Activated CD8-positive, alpha-beta T cell treated with anti-CD3 and anti-CD28 coated beads, Interleukin-2, amount 10 ng/mL, durations not matched to agents 7 days and 5 days (primary cell): ENCODE measurements at places on chromosomes 1 and 21.

GRCh38 chr1:184315254-184315653, 71.6 kb upstream of the C1orf21 start:
- no peaks in the 10 kb centered on the region for H3K4me1 ChIP-seq
- H3K27ac ChIP-seq, result no peak overlapping the region
- H3K4me3 ChIP-seq, result no peak overlapping the region
- no peak for DNase-seq

GRCh38 chr1:9755441-9755995, 68.2 kb downstream of the CLSTN1 start:
- peaks cover 32% of the 10 kb centered on the region for H3K36me3 ChIP-seq
- no peak for DNase-seq
- H3K4me1 ChIP-seq, result no peaks in the 10 kb centered on the region
- no peak overlapping the region for H3K4me3 ChIP-seq

DNA sequence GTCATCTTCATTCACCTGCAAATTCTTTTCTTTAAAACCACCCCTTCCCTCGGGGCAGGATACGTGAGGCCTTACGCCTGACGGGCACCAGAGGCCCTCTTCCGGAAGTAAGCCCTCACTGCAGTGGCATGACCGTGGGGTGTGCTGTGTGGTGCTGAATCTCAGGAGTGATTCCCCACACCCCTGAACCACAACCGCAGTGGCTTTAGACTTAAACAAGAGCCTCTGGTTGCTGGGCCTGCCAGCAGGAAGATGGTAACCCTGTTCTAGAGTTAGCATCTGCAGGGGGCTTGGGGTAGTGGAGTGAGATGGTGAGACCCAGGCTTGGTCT, 12.1 kb downstream of the BSND start:
- no peaks in the 10 kb centered on the region for H3K4me1 ChIP-seq
- H3K4me3 ChIP-seq, result no peak overlapping the region
- peak; percentile 40 for DNase-seq
- no peaks in the 10 kb centered on the region for H3K36me3 ChIP-seq
- H3K27ac ChIP-seq, result no peak overlapping the region
- peaks cover 13% of the 10 kb centered on the region for H3K27me3 ChIP-seq

DNA sequence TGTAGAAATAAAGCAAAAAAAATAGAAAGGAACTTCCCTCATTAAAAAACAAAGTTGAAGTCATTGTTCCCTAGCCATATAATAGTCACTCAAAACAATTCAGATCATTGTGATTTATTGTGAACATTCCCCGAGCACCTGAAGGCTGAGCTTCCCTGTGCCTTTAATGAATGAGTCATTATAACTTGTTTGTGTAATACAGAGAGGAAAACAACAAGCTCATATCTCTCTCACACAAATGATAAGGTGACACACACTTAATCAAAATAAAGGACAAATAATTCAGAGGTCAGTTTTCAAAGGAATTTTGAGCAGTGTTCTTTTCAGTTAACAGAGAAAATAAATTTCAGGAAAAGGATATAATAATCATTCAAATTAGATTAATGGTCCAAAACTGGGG, 326.2 kb downstream of the DUSP10 start:
- no peak overlapping the region for H3K4me3 ChIP-seq
- H3K4me1 ChIP-seq, result no peaks in the 10 kb centered on the region
- peaks cover 3% of the 10 kb centered on the region for H3K27me3 ChIP-seq
- no peak overlapping the region for H3K27ac ChIP-seq

GRCh38 chr1:155099331-155099730, 20.7 kb downstream of the EFNA3 start:
- no peaks in the 10 kb centered on the region for H3K4me1 ChIP-seq
- H3K36me3 ChIP-seq, result no peaks in the 10 kb centered on the region
- H3K27ac ChIP-seq, result no peak overlapping the region
- DNase-seq, result no peak

DNA sequence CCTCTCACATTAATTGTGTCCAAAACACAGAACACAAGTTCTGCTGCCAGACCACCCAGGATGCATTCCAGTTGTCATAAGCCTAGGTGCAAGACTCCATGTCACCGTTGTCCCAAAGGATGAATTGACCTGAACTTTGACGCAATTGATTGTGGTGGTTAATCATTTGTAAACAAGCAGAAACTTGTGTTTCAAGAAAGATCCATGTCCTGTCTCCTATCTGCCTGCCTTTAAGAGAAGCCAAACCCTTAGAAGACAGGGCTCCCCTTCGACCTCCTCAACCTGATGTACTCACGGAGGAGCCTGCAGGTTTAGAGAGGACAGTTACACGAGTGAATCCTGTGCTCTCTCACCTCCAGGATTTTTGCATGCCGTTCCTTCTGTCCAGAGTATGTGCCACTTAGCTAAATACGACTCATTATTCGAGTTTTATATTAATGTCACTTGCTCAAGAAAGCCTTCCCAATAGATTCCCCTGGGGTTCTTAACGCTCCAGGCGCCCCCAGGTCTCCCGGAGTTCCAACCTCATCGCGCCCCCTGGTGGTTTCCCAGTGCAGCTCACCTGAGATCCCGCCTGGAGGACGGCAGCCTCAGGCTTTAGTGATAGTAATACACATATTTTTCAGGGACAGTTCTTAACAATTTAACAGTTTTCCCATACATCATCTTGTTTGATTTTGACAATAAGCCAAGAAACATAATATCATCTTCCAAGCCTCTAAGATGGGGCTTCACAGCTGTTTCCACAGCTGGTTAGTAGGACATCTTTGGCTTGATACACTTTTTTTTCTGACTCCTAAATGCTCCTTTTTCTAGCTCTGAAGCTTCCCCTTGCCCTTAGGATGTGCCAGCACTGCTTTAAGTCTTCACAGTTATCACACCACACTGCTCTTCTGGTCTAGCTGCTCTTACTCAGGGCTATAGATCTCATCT, 2.4 kb upstream of the C8B start:
- H3K27ac ChIP-seq, result no peak overlapping the region
- H3K27me3 ChIP-seq, result no peaks in the 10 kb centered on the region
- DNase-seq, result no peak
- no peaks in the 10 kb centered on the region for H3K36me3 ChIP-seq

DNA sequence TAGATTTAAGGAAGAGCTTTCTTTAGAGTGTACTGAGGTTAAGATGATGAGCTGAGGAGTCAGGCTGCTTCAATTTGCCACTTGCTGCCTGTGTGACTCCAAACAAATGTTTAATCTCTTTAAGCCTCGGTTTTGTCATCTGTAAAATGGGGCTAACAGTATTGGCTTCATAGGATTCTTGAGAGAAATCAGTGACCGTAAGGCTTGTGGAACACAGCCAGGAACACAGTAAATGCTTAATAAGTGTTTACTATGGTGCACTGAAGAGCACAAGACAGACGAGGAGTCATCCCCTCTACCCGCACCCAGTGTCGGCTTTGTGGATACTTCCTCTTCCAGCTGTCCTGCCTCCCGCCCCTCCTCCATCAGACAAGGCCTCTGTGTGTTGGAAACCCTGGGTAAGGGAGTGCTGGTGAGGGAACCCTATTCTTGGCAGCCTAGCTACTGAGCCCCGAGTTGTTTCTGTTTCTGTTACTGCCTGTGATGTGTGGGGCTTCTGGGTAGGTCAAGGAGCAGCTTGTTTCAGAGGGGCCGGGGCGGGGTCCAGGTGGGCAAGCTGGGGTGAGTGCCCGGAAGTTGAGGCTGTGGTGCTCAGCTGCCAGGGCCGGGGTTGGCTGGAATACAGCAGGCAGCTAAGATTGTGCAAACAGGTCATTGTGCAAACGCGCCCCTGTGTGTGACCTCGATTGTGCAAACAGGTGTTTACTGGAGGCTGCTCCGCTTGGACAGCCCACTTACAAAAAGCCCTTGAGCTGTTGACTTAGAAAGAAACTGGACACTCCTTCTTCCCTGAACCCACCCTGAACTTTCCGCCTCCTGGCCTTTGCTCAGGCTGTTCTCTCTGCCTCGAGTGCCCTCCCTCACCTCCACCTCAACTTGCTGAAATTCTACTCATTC, 4.0 kb upstream of the CSF3R start:
- H3K4me3 ChIP-seq, result no peak overlapping the region
- no peak for DNase-seq
- peaks cover 17% of the 10 kb centered on the region for H3K27me3 ChIP-seq
- H3K27ac ChIP-seq, result no peak overlapping the region
- H3K4me1 ChIP-seq, result peaks cover 7% of the 10 kb centered on the region
- H3K36me3 ChIP-seq, result no peaks in the 10 kb centered on the region

GRCh38 chr1:38962560-38962959, 20.9 kb upstream of the RHBDL2 start:
- no peak overlapping the region for H3K27ac ChIP-seq
- H3K4me3 ChIP-seq, result no peak overlapping the region
- no peak for DNase-seq
- H3K36me3 ChIP-seq, result no peaks in the 10 kb centered on the region
- H3K27me3 ChIP-seq, result no peaks in the 10 kb centered on the region

DNA sequence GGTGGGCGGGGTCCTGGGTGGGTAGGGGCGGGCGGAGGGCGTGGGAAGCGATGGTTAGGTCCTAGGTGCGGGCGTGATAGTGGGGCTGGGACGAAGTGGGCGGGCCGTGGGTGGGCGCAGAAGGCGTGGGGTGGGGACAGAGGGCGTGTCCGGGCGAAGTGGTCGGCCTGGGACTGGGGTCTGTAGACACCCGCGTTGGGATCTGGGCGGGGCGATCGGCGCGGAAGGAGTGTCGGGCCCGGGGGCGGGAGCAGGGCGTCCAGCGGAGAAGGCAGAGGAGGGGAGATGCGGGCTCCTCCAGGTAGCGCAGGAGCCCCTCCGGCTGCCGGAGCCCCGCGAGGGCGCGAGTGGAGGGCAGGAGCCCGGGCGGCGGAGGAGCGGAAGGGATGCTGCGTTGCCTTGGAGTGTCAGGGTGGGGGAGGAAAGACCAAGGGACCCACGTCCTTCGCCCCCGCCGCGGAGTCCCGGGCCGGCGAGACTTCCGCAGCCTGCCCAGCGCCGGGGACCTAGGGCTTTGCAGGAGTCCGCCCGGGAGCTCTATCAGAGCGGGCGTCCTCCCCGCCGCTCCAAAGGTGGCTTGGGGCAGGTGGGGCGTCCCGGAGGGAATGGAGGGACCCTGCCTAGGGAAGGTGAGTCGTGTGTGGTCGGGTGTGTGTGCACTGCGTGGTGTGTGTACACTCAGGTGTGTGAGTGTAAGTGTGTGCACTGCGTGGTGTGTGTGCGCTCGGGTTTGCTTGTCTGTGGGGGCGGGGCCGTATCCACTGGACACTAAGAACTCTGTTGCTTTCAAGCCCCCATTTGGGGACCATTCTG, 27.0 kb upstream of the PRSS38 start:
- H3K27me3 ChIP-seq, result peaks cover 11% of the 10 kb centered on the region
- no peak for DNase-seq
- H3K4me1 ChIP-seq, result peaks cover 9% of the 10 kb centered on the region
- H3K36me3 ChIP-seq, result no peaks in the 10 kb centered on the region

GRCh38 chr1:9181990-9182783, 52.4 kb upstream of the H6PD start:
- H3K27ac ChIP-seq, result peak overlapping the region; percentile 64
- peak overlapping the region; percentile 77 for H3K4me3 ChIP-seq
- H3K4me1 ChIP-seq, result peaks cover 37% of the 10 kb centered on the region
- H3K27me3 ChIP-seq, result peaks cover 14% of the 10 kb centered on the region
- peaks cover 18% of the 10 kb centered on the region for H3K36me3 ChIP-seq

DNA sequence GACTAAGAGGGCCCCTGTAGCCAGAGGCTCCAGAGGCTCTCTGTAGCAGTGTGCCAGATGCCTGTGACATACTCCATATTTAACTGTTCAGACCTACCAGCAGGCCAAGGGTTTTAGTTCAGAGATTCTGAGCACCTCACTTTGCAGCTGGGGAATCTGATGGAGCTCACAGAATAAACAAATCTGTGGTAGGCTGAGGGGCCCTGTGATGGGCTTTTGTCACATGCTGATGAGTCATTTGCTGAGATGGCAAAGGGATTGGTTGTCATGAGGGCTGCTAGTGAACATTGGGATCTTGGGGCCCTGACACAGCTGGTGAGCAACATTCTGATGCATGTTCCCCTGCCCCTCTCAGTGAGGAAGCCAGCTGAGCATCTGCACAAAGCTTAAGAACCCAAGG, 482.2 kb downstream of the CAMTA1 start:
- H3K4me1 ChIP-seq, result no peaks in the 10 kb centered on the region
- no peak overlapping the region for H3K4me3 ChIP-seq
- no peak for DNase-seq
- no peaks in the 10 kb centered on the region for H3K36me3 ChIP-seq
- no peak overlapping the region for H3K27ac ChIP-seq

DNA sequence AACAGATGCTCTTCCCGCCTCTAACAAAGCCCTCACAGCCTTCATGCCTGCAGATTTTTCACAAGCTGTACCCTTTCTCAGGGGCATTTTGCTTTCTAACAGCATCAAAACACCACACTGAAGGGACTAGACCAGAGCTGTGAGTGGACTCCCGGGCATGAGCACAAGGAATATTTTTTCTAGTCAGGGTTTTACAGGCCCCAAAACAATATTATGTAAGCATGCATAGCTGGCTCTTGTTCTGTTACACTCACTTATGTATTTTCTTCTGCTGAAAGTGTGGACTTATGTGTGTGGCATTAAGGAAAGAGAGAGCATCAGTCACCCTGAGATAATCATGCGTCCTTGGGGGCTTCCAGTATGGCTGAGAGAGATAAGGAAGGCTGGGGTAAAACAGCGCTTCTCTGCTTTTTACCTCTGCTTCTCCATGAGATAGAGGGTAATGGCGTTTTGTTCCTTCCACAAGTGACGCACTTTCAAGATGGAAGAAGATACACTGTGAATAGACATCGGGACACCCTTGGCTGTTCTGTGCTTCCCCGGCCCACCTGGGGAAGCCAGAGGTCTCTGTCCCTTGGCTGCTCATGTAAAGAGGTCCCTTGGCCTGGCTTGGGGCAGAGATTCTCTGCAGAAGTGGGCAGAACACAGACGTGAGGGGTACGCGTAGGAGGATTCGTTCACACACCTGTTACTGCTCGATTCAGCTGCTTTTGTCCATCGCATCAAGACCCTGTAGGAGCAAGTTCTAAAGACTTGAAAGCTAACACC, 266.7 kb upstream of the RAB4A start:
- H3K27ac ChIP-seq, result no peak overlapping the region
- no peaks in the 10 kb centered on the region for H3K36me3 ChIP-seq
- H3K4me3 ChIP-seq, result no peak overlapping the region
- no peaks in the 10 kb centered on the region for H3K27me3 ChIP-seq

- H3K4me1 ChIP-seq, result peaks cover 41% of the 10 kb centered on the region
- H3K27me3 ChIP-seq, result no peaks in the 10 kb centered on the region
- H3K4me3 ChIP-seq, result no peak overlapping the region
- no peak for DNase-seq
- peaks cover 13% of the 10 kb centered on the region for H3K36me3 ChIP-seq
Measured at GRCh38 chr1:229554886-229555621, 3.5 kb downstream of the ABCB10 start.

- no peak overlapping the region for H3K4me3 ChIP-seq
- H3K27me3 ChIP-seq, result no peaks in the 10 kb centered on the region
- H3K27ac ChIP-seq, result no peak overlapping the region
- H3K4me1 ChIP-seq, result no peaks in the 10 kb centered on the region
- H3K36me3 ChIP-seq, result no peaks in the 10 kb centered on the region
- no peak for DNase-seq
Measured at GRCh38 chr1:194341587-194341986, 1155.2 kb upstream of the B3GALT2 start.
